ENCODE measurements at places on chromosomes 6 and 20.

DNA sequence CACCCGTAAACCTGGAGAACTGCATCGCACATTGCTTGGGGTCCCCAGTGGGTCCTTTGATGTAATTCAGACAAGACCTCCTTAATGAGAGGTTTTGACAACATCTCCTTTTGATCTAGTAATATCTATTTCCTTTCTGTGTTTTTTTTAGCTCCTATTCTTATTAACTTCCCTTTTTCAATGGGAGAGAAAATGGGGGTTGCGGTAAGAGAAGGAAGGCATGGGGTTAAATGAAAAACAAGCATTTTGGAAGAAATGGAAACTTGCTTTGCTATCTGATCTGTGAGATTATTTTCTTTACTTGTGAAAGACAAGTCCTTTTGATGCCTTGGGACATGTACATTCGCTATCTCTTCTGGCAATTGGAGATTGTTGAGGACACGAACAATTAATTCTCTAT, 418.6 kb upstream of the MAN1A1 start:
- DNase-seq = no peak

DNA sequence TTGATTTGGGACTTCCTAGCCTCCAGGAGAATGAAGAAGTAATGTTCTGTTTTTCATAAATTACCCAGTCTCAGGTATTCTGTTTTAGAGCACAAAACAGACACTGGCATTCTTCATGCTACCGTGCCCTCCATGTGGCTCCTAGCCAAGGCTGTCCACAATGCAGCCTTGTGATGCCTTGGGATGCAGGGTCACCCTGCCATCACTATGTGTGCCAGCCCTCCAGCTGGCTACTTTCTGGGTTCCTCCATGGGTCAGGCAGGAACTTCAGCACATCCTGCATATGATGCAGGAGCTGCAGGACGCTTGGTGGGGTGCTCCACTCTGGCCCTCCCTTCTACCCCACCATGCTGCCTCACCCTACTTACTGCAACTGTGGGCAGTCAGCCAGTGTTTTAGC, 38.0 kb upstream of the FAM50B start:
- DNase-seq = no peak

GRCh38 chr6:122621638-122622037, 11.4 kb downstream of the PKIB start:
- no peak for DNase-seq

- DNase-seq = no peak
Measured at GRCh38 chr20:36572701-36573102, 695 bp upstream of the TGIF2 start.

GRCh38 chr6:43216200-43216599, 13.1 kb downstream of the DNPH1 start:
- DNase-seq = no peak

DNA sequence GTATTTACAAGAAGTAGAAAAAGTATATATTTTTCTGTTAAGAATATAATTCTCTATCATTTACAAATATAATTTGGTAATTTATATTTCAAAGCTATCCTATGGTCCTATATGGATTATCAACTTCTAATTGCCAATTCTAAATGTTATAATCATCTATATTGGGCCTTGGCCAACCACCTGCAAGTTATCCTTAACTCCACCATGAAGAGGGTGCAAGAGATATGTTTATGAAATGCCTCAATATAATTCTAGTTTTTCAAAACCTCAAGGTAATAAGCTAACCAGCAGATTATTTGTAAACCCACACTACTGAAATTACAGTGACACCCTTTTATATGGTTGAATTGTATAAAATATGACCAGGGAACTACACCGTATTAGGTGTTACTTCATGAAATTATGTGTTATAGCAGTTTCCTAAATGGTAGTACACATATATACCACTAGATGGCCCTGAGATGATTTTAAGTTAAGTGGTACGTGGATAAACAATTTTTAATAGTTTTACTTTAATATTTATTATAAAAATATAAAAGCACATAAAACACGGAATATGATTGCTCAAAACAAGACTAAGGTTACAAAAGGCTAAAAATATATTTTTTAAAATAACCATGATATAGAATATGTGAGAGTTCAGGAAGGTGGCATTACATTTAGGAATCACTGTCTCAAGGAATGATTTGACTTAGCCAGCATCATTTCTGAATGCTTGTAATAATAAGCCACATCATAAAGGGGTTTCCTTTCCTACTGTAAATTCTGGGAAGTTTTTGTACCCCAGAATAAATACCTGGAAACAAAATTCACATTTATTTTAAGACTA, 9.8 kb upstream of the PNISR start:
- no peak for DNase-seq

DNA sequence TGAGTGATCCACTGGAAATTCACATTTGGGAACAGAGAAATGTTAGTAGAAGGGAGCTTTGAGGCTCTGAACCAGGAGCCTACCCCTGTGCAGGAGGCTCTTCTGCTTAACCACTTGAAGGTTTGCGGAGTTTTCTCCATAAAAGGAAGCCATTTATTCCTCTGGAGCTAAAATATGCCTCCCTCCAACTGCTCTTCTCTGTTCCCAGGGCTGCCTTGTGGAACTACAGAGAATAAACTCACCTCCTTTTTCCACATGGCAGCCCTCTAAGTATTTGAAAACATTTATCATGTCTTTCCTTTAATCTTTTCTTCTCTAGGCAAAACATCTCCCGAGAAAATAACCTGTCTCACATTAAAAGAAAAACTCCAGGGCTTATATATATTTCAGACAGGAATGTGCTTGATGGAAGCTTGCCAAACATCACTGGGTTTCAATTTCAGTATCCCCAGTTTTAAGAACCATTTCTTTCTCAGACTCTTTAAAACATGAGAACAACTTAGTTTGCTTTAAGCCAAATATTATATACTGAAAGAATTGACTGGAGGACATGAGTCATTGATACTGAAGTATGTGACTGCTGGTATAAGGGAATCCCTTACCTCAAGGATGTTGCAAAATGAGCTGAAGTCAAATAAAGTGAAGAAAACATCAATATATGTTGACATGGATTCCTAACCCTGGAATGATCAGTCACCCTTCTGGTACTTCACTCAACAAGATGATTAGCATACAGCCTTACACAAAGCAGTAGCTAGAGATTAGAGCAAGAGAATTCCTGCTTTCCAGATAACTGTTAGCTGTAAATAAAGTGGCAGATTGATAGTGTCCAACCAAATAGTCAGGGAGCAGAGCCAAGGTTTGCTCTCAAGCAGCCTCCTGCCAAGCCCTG, 74.0 kb downstream of the ZBTB2 start:
- DNase-seq = no peak

GRCh38 chr6:5541751-5542432, 280.6 kb downstream of the FARS2 start:
- DNase-seq = no peak

DNA sequence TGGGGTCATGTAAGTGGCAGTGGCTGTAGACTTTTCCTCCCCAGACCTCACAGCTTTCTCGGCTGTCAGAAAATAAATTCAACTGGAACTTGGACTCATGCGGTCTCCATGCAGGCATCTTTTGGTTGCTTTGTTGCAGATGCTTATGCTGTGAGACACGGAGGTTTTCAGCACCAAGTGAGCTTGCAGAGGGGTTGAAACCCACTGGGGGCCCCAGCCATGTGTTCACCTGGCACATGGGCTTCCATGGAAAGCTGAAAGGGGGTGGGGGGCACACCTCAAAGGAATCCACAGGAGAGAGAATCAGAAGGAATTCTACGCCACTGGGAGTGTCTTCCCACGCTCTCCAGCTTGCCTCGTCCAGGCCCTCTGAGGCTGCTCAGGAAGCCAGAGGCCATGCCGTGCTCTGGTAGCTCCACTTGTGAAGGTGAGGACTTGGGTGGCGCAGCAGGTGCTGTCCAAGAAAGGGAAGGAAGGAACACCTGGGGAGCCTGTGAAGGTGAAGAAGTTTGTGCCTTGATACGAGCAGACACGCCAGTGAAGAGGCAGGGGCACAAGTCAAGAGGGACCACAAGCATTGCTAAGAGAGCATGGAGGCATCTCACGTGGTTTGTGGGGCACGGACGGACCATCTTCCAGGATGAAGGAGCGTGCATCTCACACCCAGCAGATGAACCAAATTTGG, 134.3 kb upstream of the PMEPA1 start:
- no peak for DNase-seq

DNA sequence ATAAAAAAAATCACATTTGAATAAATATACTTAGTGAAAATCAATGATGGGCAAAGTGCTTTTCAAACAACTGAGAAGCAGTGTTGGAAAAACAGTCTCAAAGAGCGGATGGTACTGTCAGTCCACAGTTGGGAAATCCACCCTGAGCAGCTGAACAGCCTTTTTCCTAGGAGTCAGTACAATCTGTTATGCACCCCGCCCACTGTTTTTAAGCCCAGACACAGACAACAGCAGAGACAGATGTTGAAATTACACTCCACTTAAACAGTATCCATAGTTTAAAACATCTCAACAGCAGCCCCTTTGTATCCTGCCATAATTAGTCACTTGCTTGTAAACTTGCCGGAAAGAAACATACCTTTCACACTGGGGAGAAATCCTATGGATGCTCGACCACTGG, 372 bp downstream of the KIAA0408 start:
- no peak for DNase-seq

DNA sequence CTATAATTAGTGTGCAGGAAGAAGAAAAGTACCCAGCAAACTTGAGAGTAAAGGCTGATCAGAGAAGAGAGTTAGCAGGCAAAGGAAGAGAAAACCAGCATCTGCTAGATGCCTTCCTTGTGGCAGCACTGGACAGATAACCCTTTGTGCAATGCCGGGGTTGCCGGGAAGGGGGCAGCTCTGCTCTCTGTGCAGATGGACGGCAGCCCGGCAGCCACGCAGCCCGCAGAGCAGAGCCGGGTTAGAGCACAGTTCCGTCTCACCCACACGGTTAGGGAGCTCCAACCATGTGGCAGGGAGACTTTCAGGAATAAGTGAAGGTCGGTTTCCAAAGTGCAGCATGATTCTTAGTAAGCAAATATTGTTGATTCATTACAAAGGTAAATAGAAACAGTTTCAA, 80.0 kb upstream of the RPS6KA2 start:
- DNase-seq = no peak

- DNase-seq = no peak
Measured at GRCh38 chr6:23953976-23954375, 172.0 kb upstream of the NRSN1 start.

DNA sequence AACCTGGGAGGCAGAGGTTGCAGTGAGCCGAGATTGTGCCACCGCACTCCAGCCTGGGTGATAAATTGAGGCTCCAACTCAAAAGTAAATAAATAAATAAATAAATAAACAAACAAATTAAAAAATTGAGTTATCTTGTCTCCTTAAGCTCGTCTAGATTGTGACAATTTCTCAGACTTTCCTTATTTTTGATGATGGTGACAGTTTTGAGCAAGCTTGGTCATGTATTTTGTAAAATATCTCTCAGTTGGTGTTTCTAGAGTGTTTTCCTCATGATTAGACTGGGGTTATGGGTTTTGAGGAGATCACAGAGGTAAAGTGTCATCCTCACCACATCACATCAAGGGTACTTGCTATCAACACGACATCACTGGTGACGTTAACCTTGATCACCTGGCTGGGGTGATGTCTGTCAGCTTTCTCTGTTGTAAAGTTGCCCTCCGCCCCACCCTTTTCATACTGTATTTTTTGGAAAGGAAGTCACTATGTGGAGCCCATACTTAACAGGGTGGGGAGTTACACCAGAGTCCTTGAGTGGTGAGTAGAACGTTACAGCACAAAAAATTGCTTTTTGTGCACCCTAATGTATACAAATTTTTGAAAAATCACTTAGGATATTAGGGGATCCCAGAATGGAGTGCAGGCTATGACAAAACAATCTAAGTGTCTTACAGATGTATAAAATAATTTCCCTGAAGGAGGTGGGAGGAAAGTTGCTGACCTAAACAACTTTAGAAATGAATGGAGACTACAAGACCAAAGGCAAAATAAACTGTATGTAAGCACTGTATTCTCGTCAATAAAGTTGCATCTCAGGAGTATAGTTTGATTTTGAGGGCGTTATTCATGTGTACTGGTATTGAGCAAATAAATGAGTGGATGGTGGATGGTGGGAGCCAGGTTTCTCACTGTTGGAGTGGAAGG, 116.4 kb upstream of the SGK1 start:
- no peak for DNase-seq

- DNase-seq = no peak
Measured at GRCh38 chr6:109794201-109794923, 103.3 kb downstream of the FIG4 start.

- DNase-seq = no peak
Measured at GRCh38 chr6:13848522-13849150, 34.3 kb upstream of the MCUR1 start.

DNA sequence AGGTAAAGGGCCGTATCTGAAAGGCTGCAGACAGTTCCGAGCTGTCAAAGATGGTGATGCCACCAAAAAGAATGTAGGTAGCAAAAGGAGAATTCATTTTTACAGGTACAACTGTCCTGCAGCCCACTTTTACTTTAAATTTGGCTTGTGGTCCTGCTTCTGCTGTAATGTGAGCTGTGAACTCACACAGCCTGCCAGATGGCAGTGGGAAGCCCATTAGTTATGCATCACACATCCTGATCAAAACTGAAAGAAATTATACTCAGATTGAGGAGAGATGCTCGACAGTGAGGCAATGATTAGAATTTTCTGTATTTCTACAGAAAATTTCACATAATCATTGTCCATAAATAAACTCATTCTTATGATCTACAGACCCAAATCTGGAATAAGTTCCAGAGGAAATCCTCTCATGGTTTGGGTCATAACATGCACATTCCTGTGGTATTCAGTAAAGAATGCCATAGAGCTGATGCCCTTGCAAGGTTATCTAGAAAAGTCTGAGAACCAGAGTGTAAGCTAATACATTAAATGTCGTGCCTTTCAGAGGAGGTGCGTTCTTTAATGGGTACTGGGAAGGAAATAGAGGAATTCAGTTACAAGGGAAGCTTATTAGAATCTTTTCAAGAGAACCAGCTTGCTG, 23.9 kb upstream of the E2F3 start:
- DNase-seq = no peak

DNA sequence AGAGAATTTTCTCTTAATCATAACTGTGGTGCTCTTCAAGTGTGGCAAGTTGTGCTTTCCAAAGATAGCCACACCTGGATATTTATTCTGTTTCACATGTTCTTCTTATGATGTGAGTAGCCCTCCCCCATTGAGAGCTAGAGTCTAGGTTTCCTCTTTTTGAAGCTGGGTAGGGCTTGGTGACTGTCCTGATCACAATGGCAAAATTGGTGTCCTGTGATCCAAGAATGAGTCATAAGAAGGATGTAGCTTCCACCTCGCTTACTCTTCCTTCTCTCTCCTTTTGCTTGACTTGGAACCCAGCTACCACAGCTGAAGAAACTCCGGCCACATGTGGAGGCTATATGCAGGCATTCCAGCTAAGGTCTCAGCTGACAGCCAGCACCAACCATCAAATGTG, 7.4 kb upstream of the IGF2R start:
- no peak for DNase-seq
